ENCODE measurements at places on chromosomes 5 and 9.

DNA sequence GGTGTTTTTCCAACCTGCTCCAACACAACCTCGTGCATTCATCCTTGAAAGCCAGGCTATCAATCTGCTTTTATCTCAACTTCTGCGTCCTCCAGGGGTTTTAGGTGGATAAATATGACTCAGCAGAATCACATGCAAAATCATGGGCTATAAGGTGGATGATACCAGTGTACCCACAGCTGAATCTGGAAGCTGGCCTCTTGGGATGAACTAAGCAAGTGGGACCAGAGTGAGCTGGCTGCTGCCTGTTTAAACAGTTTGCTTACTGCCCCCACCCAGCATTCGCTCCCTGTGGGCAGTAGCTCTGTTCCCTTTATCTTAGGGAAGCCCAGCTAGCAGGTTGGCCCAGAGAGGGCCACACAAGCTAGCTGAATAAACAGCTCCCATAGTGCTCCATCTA is 194.0 kb downstream of the CRB2 start:
- no peak for DNase-seq

DNA sequence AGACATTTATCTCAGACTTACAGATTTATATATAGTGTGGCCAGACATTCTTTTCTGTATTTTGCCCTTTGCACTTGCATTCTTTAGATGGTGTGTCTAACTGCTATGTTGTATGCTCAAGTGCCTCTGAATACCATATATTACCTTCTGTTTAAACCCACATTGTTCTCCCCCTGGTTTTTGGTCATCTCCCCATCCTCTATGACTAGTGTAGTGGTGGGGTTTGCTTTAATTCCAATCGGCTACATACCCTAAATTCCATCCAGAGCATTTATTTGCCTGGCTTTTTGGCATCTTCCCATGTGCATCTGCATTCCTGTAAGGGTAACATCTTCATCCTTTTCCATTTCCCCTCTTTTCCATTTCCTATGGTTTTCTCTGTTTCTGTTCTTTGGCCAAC is 271.0 kb upstream of the SLC30A5 start:
- DNase-seq: no peak

DNA sequence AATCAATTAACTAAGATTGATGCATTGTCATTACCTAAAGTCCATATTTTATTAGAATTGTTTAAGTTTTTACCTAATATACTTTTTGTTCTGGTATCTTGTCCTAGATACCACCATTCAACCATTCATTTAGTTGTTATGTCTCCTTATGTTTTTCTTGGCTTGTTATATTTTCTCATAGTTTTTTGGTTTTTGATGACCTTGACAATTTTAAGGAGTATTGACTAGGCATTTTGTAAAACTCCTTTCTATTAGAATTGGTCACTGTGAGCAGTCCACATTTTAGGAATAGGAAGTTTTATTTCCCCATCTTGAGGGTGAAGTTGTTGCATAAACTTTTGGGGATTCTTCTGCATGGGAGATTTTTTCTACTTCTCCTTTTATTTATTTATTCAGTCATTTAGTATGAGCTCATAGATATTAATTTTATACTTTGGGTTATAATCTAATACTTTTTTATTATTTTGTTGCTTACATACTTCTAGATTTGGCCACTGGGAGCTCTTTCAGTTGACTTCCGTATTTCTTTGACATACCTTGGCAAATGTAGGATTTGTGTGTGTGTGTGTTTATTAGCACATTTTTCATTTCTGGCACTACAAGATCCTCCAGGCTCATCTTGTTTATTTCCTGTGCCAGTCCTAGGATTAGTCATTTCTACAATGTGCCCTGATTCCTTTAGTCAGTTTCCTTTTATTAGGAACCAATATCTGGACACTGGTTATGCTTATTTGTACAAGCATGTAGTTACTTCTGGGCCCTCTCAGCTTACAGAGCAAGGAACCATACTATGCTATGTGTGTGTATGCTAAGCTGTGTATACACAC is 134.9 kb upstream of the CDKN2B start:
- no peak for DNase-seq

DNA sequence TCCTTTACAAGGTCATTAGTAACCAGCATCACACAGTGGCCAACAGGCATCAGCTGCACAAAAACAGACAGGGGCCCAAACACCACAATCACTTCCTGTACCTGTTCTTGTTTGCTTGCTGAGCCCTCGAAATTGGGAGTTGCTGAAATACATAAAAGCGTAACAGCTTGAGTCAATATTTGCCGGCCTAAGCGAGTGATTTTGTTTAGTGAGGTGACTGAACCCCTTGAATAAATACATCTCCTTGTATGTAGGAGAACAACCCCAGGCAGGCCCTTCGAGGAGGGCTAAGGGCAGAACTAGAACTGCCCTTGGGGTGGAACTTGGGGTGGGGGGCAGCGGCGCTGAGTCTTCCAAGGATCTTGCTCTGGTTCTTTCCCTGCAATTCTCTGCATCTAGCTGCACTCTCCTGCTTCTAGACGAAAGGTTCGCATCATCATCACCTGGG is 502.5 kb downstream of the RASEF start:
- no peak for DNase-seq

- DNase-seq: peak; percentile 80
Observed at GRCh38 chr5:138178516-138179276, at the start of the genes BRD8 and KIF20A. Gene BRD8 (minus strand): TSS chr5:138178630. CDS start chr5:138178614, 16 bp downstream. Gene KIF20A (plus strand): TSS chr5:138179112. CDS start chr5:138179681, 569 bp downstream.

- no peak for DNase-seq
Observed at GRCh38 chr5:3309538-3309937, 286.1 kb upstream of the IRX1 start.

GRCh38 chr9:34176089-34176488 is 2.8 kb upstream of the UBAP1 start:
- no peak for DNase-seq

GRCh38 chr5:42590566-42590965 is 166.1 kb upstream of the CCDC152 start:
- no peak for DNase-seq

GRCh38 chr9:136567651-136568287 is 21.9 kb upstream of the NOTCH1 start:
- DNase-seq: no peak

GRCh38 chr9:132973166-132973565 is 5.3 kb upstream of the GFI1B start:
- no peak for DNase-seq

DNA sequence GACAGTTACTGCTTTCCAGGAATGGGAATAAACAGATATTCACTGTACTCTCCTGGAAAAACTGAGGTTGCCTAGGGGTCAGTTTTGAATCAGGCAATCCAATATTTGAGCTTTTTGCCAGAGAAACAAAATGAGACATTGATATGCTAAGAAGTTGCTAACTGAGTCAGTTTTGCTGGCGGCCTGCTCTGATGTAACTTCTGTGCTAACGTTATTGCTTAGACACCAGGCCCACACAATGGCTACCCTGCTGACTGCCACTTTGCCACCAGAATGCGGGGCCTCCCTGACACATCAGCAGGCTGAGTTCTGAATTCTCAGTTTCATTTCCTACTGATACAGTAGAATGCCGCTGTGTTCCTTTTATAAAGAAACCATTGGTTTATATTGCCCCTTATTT is 18.2 kb upstream of the ZNF618 start:
- DNase-seq: no peak

- DNase-seq: no peak
Observed at GRCh38 chr9:86860006-86860405, 87.3 kb downstream of the GAS1 start.

DNA sequence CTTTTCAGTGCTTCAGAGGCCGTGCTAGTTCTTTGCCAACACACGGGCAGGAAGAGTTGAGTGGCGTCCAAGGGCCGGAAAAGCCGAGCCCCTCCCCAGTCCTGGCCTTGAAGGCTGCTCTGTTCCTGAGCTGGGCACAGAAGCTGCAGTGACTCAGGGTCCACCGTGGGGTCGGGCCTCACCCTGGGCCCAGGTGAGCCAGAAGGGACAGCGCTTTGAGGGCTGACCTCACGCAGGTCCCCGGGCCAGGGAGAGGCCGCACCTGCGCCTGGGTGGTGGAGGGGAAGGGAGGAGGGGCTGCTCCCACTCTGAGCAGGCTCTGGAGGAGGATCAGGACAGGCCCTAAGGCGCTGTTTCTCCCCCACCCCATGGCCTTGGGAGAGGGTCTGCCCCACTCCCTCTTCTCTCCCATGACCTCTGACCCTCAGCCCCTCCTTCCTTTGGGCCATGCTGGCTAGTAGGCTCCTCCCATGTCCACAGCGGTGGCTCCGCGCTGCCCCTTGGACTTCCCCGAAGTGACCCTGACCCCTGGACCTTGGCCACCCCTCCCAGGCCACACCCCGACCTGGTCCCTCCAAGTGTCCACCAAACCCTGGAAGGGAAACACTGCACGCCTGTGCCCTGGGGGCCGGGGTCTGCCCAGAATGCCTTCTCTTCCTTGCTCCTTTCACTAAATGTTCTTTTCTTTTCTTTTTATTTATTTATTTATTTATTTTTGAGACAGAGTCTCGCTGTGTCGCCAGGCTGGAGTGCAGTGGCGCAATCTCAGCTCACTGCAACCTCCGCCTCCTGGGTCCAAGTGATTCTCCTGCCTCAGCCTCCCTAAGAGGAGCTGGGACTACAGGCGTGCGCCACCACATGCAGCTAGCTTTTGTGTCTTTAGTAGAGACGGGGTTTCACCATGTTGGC is 19.7 kb upstream of the SLC6A19 start:
- DNase-seq: no peak

DNA sequence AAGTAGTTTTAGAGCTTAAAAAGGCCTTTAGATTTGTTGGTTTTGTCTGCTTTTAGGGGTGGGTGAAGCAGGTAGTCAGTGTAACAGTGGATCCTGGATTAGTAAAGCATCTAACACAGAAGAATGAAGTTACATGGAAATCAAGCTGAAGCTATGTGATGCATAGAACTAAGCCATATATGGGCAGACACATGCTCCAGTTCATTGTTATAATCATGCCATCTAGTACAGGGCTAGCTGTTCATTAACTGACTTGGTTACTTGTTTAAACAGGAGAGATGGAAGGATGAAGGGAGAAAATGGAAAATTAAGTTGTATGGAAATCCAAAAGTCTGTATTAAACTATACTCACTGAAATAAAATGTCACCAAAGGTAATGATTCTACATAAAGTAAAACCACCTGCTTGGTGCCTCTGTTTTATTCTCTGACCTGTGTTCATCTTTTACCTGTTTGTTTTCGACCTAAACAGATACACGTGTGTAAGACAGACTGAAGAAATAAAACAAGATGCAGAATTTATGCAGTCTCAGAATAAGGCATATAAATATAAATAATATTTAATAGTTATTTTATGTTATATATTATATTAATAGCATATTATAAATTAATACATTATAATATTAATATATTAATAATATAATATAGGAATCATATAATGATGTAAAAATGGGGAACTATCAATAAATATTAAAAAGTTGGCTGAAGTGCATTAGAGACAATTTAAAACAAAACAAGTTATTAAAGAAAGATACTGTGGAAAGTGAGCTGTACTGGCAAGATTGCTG is 33.9 kb downstream of the MRPS30 start:
- no peak for DNase-seq

DNA sequence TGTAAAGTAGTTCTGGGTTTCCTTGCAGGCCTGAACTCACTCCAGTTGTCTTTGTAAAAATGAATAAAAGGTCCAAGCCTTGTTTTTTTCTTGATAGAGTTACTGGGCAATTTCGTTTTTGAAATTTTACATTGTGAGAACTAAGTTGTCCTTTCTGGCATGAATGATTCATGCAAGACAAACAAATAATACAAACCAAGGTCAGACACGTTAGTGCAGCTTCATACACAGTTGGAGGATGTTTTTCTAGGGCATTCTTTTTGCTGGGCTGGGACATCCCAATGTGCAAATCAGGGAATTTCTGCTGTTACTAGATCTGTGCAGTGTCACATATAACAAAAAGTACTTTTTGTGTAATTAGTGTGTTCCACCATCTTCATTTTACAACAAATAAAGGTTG is 96.0 kb downstream of the MEGF10 start:
- DNase-seq: no peak

GRCh38 chr9:79431019-79431679 is 140.6 kb upstream of the TLE4 start:
- DNase-seq: no peak

DNA sequence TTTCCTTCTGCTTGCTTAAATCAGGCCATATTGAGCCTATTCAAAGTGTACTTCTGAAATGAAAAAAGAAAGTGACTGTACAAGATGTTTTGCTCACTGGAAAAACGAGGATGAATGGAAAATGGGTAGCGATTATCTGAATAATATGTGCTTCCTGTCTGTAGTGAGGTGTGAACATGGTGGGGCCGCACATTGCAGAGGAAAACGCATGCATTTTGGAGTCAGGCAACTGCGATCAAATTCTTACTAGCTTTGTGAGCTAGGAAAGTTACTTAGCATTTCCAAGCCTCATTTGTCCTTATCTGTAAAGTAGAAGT is 73.0 kb upstream of the PRSS3 start:
- DNase-seq: no peak

GRCh38 chr5:135429301-135430134 is 17.6 kb downstream of the DCANP1 start:
- no peak for DNase-seq

GRCh38 chr9:115972362-115972761 is 181.2 kb upstream of the PAPPA start:
- no peak for DNase-seq

DNA sequence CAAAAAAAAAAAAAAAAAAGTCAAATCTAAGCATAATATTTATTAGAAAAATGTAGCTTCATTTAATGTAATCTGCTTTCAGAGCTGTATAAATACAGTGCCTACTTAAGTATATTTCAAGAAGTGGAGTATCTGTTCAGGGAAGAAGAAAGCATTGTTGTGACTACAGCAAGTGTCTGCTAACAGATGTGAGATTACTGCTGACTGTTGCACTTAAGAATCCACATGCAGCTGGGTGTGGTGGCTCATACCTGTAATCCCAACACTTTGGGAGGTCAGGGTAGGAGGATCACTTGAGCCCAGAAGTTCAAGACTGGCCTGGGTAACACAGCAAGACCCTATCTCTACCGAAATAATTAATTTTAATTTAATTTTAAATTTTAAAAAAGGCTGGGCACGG is 19.0 kb downstream of the KDM3B start:
- no peak for DNase-seq

- DNase-seq: no peak
Observed at GRCh38 chr9:28050046-28050445, 476.8 kb upstream of the C9orf72 start.

GRCh38 chr5:100676817-100677631 is 141.8 kb downstream of the FAM174A start:
- no peak for DNase-seq

DNA sequence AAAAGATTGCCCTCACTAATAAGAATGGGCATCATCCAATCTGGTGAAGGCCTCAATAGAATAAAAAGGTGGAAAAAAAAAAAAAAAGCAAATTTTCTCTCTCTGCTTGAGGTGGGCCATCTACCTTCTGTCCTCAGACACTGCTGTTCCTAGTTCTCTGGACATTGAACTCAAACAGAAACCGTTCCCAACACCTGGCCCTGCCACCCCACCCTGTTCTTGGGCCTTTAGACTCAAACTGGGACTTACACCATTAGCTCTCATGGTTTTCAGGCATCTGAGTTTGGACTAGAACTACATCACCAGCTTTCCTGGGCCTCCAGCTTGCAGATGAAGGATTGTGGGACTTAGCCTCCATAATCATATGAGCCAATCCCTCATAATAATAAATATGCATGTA is 71.0 kb downstream of the SSBP2 start:
- DNase-seq: no peak

- DNase-seq: no peak
Observed at GRCh38 chr5:87347841-87348240, 64.9 kb downstream of the CCNH start.
